ENCODE measurements at places on chromosomes 16 and 17.

DNA sequence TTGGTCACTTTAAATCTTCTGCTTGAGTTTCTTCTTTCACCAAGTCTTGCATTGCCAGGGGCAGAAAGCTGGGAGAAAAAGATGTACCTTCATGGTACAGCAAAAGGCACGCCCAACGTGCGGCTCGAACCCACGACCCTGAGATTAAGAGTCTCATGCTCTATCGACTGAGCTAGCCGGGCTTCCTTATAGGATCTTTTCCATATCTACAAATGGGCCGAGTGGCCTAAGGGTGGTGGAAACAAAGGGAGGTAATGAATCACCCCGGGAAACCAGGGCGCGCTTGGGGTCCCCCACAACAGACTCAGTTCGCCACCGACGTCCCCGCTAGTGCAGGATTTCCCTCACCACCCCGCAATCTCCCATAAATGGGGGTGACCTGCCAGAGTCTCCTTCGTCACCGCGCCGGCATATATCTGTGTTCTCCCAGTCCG, 7.5 kb upstream of the OR1F1 start:
- DNase-seq, result no peak

DNA sequence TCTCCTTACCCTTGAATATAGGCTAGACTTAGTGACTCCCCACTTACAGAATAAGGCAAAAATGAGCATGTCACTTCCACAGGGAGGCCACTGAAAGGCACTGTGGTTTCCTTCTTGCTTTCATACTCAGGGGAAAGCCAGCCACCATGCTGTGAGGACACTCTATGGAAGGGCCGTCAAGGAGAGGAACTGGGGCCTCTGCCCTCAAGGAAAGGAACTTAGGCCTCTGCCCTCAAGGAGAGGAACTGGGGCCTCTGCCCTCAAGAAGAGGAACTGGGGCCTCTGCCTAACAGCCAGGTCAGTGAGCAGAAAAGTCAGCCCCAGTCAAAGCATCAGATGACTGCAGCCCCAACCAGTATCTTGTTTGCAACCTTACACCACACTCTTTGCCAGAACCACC, 30.1 kb downstream of the VPS35 start:
- no peak for DNase-seq

DNA sequence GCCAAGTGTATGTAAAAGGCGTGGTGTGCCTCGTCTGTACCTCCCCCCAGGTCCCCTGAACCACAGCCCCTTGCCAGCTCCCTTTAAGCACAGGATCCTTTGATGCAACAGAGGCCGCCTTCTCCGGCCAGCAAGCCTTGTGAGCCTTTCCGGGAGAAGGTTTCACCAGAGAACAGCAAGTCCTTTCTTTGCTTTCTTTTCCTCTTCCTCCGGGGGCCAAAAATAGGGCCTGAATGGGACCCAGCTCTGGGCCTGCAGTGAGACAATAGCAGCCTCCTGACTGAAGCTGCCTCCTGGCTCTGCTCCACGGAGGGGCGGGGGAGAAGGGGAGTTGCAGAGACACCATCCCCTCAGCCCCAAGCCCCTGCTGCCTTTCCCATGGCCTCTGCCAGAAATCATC, 9.0 kb downstream of the ADGRG1 start:
- DNase-seq, result no peak

DNA sequence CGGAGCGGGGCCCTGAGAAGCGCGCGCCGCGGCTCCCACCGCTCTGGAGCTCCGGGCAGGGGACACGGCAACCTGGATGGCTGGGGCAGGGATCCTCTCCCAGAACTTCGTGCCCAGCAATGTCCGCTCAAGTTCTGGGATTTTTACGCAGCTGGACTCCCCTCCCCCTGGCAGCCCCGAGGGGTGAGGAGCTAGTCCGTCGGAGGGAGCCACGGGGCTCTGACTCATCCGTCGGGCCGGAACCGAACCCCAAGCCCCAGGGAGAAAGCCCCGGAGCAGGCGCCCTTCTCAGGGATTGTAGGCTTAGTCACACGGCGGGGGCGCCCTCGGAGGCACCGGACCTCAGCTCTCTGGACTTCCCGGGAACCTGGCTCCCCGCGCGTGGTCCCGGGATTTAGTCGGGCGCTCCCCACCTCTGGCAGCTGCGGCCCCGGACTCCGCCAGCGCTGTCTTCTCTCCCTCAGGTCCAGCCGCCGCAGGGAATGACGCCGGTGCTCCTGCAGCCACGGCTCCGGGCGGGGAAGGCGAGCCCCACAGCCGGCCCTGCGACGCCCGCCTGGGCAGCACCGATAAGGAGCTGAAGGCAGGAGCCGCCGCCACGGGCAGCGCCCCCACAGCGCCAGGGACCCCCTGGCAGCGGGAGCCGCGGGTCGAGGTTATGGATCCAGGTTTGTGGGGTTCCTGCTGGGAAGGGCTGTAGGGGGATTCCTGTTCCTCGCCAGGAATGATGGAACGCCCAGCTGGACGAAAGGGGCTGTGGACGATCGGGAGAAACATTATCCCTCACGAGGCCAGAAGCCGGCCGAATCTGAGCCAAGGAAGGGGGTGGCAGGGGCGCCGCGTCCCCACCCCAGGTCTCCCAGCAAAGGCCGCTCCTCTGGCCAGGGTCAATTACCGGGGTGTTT, 830 bp downstream of the SPHK1 start:
- no peak for DNase-seq

DNA sequence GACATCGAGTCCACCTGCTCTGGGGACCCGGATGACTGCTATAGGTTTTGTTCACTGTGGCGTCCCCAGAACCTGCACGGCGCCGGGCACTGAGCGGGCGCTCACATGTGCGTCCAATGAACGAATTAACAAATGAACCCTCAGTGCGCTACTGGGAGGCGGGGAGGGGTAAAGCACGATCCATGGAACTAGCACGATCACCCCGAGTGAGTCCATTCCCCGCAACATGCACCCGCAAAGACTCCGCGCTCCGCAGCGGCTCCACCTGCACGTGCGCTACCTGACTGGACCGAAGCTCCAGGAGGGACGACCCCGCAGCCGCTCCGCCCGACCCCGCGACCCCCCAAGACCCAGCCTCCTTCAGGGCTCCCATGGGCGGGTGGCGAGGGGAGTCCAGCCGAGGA, 491 bp downstream of the TRAP1 start:
- no peak for DNase-seq

- no peak for DNase-seq
These were observed 233.5 kb upstream of the RPL38 start for GRCh38 chr17:73969956-73970355.

- no peak for DNase-seq
These were observed 130.4 kb downstream of the C16orf78 start for GRCh38 chr16:49504023-49504364.

DNA sequence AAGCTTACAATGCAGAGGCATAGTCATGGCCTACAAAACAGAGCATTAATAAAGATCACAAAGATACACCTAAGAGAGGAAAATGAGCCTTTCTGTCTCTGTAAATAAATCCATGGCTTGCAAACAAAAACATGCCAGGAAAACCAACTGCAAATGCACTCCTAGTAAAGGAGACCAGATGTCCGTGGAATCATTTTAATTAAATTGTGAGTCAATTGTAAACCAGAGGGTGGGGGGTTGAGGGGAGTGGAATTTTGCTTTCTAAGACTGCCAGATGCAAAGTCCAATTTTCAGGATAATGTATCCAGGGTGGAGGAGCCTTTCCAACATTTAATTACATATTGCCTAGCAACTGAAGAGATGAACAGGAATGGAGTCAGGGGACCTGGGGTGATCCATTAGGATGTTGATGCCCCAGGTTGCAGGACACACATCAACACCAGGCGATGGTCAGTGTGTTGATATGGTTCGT, 390.3 kb upstream of the CCL2 start:
- peak; percentile 34 for DNase-seq

GRCh38 chr17:9330611-9331271, 244.9 kb downstream of the STX8 start:
- DNase-seq, result no peak

- no peak for DNase-seq
These were observed 40.8 kb downstream of the METRNL start for GRCh38 chr17:83119987-83120864.

- no peak for DNase-seq
These were observed 78.2 kb downstream of the CRISPLD2 start for GRCh38 chr16:84897911-84898377.

DNA sequence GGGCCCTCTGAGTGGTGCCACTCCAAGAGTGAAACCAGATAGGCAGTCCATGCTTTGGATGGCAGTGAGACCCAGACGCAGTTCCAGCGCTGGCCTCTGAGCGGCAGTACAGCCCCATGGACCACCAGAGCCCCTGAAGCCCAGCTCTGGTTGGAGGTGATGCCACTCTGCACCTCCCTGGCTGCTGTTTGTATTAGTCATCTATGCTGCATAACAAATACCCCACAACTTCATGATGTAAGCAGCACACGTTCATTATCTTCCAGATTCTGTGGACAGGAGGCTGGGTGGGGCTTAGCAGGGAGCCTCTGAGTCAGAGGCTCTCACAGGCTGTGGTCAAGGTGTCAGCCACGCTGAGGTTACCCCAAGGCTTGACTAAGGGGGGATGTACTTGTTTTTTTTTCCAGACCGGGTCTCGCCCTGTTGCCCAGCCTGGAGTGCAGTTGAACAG, 5.1 kb upstream of the NME4 start:
- DNase-seq, result no peak

DNA sequence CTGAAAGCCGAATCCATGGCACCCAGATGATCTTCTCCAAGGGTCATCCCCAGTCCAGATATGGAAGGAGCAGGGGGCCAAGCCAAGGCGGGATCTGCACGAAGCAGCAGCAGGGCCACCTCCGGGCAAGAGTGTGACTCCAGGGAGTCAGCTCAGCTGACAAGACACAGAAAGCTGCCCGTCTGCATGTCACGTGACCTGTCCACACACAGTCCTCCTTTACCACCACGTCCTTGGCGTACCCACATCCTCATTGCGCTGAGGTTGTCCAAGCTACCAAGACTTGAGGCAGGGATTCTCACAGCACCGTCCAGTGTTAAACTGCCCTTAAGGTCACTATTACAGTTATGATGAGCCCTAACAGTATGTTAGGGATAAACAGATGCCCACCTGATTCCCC, 11.3 kb upstream of the CYTH1 start:
- DNase-seq, result no peak

- no peak for DNase-seq
These were observed 36.8 kb upstream of the CBFA2T3 start for GRCh38 chr16:89013692-89014402.

GRCh38 chr16:75774197-75774596, 47.9 kb upstream of the CPHXL start:
- no peak for DNase-seq

DNA sequence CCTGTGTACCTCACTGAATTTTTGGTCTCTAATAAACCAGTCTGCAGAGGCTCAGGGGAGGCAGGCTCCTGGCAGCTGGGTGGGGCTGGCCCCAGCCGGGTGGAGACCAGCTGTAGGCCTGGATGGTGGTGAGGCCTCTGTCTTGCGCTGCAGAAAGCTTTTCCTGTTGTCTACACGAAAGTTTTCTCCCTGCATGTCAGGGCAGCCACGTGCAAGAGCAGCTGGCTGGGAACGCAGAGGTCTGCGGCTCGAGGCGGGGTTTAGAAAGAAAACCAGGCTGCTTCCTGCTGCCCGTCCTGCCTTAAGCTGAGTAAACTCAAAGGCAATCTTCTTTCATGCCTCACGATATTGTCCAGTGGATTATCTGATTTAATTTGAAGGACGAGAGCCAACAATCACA, 2.4 kb downstream of the SERPINF1 start:
- no peak for DNase-seq

- DNase-seq, result no peak
These were observed 874 bp downstream of the CMTM3 start for GRCh38 chr16:66605177-66605978.

DNA sequence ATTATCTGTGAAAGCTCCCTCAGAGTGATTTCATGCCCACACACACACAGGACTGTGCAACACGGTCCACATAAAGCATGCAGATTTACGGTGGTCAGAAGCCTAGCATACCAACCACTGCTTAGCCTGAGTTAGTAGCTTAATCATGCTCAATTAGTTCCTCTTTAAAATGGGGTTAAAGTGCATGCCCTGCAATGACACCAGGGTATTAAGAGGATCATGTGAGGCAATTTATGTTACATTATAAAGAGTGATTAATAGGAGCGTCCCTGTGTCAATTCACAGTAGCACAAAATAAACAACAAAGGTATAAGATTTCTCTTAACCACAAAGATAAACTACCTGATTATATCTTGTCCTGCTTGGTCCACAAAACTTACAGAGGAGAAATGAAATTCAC, 39.8 kb downstream of the C17orf67 start:
- DNase-seq, result no peak

DNA sequence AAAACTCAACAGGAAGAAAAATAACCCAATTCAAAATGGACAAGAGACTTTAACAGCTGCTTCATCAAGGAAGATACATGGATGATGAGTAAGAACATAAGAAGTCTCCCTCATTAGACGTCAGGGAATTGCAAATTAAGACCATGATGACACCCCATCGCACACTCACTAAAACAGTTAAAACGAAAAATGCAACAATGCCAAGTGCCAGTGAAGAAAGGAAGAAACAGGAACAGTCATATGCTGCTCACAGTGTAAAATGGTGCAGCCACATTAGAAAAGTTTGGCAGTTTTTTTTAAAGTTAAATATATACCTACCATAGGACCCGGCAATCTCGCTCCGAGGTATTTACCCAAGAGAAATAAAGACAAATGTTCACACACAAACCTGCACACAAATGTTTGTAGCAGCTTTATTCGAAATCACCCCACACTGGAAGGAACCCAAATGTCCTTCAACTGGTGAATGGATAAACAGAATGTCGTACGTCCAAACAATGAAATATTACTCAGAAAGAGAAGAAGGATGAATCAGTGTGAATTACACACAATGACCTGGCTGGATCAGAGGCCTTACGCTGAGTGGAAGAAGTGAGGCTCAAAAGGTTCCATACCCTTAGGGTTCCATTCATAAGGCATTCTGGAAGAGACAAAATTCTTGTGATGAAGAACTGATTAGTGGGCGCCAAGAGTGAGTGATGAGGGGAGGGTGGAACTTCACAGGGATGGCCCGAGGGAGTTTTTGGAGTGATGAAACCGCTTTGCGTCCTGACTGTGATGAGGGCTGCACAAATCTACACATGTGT, 110.3 kb downstream of the C16orf95 start:
- DNase-seq, result no peak

DNA sequence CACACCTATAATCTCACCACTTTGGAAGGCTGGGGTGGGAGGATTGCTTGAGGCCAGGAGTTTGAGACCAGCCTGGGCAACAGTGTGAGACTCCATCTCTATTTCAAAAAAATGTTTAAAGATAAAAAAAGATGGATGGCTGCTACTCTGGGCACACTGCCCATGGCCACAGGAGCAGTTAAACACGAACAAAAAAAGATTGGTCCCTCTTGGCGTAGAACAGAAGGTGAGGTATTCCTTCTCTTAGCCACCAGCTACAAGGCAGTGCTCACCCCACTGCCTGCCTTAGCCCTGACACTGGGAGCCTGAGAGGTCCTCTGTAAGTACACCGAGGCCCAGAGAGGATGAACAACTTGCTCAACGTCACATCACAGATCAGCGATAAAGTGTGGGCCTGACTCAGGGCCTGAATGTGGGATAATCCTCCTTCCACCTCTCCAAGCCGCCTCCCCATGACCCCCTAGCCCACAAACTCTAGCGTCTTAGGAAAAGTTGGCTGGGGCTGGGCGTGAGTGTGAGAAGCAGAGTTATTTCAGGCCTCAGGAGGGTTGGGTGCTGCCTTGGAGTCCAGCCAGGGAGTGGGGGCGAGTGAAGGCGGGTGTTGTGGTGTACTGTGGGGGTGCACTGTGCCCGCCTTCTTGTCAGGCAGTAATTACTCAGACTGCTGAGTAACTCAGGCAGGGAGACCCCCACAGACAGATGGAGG, 2.3 kb upstream of the DPH1 start:
- DNase-seq, result no peak

- no peak for DNase-seq
These were observed 26.9 kb upstream of the PHAF1 start for GRCh38 chr16:67082891-67083290.

GRCh38 chr17:65143889-65144604, 6.9 kb downstream of the RGS9 start:
- no peak for DNase-seq
